ENCODE measurements at places on chromosomes 11 and 22.

- DNase-seq, result no peak
Observed at GRCh38 chr11:12822392-12823022, 148.3 kb downstream of the TEAD1 start.

DNA sequence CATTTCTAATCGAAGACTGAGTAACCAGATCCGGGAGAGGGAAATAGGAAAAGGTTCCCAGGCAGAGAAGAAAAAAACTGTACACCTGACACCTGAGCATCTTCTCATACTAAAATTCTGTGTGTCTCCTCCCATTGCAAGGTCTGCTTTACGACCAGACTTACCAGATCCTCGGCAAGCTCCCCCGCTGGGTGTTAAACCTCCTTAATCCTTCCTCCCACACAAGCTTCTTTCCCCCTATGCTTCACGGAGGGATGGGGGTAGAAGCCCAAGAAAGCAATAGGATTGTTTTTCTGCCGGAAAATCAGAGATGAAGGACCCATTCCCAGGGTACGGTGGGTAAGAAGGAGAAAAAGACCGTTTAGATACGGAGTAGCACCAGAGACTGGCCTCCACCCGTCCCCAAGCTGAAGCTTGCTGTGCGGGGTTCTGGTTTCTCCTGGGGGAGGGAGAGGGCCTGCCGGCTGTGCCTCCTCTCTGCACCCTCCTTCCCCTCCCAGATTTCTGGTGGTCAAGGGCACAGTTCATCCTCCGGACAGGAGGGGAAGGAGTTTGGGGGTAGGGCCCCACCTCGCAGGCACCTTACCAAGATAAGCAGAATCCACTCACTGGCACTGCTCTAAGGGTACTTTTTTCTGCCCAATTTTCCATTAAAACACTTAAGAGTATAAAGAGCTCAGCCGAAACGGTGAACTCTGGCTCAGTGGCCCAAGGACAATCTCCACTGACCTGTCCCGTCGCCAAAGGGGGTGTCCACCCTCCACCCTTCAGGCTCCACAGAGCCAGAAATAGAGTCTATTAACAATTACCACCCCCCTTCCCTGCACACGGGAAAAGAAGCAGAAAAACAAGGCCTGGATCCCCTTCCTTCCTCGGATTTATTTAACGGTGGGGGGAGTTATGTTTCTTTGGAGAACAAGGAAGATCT lies 1.2 kb downstream of the TOB2 start:
- DNase-seq, result no peak

DNA sequence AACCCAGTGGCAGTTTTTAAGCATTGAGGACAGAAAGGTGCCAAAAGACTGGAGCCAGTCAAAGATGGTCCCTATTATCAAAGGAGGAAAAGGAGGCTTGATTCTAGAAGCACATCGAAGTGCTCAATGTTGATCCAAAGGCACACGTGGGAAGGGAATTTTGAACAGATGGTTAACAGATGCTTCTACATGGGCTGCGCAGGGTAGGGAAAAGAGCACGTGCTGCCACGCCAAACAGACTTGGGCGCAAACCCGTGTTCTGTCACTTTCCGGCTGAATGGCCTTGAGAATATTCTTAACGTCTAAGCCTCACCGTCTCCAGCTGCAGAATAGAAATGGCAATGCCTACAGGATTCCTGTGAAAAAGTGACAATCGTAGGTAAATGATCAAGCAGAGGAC lies 217.9 kb upstream of the MTNR1B start:
- DNase-seq, result peak; percentile 5

GRCh38 chr11:113481672-113482071 lies 6.5 kb upstream of the DRD2 start:
- DNase-seq, result no peak

- DNase-seq, result no peak
Observed at GRCh38 chr11:41486424-41486823, 27.0 kb upstream of the LRRC4C start.

DNA sequence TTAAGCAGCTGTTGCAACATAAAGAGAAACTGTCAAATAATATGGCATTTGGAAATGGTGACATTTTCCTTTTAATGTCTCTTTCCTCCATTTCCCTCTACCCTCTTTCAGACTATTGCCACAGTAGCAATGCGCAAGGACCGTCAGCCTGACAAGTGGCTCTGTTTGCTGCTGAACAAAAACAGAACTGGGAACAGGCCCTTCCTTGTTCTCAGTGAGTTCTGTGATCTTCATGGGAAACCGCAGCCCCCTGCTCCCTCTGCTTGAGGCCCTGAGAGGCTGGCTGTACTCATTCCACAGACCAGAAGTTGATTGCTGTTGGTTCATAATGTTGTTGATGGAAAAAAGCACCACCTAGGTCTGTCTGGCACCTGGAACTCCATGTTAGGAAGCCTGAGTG lies 559.7 kb downstream of the OPCML start:
- DNase-seq, result no peak

DNA sequence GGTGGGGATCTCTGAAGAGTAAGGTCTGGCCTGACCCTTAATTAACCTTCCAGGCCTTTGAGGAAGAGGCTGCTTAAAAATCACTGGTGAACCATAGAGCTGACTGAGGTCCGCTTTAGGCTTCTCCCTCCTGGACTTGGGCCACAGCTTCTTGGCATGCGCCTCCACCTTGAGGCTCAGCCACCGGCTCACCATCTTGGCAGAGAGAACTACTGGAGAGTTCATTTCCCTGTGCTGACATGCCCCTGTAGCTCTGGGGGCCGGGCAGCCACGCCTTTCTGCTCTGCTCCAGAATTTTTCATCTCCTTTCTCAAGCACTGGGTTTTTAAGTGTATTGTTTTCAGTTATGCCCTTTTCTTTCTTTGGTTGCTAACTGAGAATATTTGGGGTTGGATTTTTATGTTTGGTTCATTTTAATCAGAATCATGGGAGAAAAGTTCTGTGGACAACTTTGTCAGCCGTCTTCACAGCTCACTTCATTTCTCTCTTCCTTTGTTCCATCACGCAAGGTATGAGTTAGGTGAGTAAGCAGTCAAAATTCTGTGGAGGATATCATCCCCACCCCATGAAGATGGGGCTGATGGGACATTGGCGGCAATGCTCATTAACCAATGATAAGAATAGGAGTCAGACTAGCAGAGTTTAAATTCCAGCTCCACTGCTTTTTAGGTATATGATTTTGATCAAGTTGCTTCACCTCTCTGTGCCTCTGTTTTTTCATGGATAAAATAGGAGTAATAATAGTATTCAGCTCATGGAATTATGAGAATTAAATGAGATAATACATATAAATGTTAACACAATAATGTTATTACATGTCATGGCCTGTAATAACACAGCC lies 103.9 kb downstream of the DBX1 start:
- DNase-seq, result no peak

DNA sequence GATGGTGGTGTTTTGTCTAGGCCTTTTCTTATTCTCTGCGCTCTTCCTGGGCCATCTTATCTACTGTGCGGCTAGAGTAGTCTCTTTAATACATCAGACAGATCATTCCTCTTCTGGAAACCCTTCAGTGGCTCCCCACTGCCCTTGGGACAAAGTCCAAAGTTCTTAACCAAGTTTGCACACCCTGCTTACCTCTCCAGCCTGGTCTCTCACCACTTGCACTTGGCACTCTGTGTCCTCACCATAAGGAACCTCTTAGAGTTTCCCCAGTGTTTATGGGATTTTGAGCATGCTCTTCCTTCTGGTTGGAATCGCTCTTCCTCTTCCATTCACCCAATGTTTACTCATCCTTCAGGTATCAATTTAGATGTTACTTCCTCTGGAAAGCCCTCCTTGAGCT lies 5.2 kb upstream of the SPTBN2 start:
- DNase-seq, result no peak

- no peak for DNase-seq
Observed at GRCh38 chr11:2194877-2195755, 23.5 kb upstream of the TH start.

DNA sequence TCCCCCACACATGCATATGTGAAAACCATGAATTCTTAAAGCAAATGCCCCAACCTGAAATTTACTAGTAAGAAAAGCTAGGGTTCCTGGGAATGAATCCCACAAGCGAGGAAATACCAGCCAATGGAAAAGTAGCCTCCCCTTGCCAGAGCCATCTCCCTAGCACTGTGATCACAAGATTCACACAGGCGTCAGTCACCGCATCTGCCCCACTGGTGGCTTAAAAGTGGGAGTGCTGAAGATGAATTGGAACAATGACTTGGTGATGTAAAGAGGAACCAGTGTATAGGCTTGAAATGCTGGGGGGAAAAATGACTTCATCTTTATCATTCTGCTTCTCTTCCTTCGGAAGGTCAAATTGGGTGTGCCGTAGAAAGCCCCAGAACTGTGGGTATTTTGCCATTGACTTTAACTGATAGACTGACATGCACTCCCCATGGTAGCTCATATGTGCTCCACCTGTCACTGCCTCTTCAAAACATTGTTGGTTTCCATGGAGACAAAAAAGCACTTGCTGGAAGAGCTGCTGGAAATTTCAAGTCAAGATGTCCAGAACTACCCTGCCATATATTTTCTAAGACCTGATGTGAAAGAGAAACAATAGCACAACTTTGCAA lies 19.2 kb upstream of the ASPHD2 start:
- DNase-seq, result no peak

DNA sequence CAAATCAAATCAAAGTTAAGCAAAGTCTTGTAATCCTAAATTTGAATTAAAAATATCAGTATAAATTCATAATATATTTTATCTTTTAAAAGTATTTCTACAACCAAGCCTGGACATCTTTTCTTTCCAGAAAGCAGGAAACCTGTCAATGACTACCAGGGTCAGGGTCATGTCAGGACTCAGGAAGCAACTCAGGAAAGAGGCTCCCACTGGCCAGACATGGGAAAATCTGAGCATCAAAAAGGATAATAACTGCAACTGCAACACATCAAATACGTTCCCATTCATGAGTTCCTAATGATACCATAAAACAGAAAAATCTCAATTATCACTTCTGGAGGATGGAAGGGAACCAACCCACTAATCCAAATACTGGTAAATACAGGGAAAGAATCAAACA lies 76.0 kb upstream of the GALNT18 start:
- DNase-seq, result no peak

- no peak for DNase-seq
Observed at GRCh38 chr22:23088199-23088604, 17.9 kb downstream of the GNAZ start.

- peak; percentile 61 for DNase-seq
Observed at GRCh38 chr11:13343931-13344717, 66.5 kb downstream of the BMAL1 start.

DNA sequence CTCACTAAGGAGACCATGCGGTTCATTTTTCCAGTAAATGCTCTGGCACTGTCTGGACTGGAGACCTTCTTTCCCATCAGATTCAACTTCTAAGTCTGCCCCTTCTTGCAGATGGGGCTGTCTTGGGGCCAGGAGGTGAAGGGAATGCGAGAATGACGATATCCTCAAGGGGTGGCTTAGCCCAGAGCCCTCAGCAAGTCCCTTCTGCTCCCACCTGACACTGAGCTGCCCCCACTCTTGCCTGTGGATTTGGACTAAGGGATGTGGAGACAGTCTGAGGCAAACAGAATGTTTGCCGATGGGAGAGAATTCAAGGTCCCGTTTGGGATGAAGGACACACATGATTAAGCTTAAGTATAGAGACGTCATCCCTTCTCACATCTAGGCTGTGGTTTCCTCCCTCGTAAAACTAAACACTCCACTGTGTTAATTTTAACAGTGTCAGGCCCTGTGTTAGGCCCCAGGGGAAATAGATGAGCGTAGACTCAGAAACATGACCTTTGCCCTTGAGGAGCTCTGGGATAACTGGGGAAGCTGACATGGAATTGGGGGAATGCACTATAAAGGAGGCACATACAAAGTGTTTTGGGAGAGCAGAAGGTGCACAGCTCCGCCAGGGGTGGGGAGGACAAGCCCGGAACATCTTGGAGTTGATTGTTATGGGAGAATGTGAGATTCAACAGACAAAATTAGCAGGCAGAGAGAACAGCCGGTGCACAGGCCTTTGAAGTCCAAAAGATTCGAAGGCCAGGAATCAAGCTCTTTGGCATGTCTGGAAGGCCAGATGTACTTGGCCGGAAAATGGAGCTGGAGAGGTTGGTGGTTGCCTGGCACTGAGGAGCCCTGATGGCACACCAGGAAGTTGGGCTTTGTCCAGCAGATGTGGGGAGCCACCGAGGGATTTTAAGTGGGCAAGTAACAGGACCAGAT lies 71.6 kb downstream of the ST3GAL4 start:
- DNase-seq, result no peak

DNA sequence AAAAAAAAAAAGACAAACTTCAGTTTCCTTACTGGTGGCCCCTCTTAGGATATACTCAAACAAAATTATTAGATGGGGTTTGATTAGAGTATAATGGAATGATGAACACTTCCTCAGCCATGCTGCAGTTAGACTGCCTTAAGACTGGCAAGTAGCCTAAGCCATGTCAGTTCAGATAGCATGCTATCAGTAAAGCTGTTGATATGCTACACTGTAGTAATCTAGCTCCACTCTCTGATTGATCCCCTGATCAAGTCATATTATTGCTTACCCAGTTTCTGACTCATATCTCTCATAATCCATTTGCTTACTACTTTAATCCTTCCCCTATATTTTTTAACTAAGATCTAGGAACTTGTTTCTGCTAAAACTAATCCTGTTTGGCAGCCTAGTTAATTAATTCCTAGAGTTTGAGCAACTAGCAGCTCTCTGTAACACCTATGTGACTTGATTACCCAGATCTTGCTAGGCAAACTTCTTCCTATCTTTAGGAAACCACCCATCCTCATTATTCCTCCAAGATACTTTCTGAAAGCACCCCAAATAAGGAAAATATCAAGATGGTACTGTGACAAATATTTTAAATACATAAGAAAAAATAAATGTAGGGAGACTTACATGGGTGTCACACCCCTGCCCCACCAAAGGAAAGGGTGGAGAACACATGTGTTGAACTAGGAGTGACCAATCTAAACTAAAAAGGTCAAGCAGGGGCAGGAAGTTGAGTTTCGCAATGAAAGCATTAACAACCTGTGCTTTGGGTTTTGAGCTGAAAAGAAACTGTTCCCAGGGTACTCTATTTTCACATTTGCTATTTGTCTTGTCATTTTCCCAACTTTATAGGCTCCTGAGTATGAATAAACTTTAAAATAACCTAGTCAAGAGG lies 43.2 kb downstream of the PIK3C2A start:
- peak; percentile 24 for DNase-seq

DNA sequence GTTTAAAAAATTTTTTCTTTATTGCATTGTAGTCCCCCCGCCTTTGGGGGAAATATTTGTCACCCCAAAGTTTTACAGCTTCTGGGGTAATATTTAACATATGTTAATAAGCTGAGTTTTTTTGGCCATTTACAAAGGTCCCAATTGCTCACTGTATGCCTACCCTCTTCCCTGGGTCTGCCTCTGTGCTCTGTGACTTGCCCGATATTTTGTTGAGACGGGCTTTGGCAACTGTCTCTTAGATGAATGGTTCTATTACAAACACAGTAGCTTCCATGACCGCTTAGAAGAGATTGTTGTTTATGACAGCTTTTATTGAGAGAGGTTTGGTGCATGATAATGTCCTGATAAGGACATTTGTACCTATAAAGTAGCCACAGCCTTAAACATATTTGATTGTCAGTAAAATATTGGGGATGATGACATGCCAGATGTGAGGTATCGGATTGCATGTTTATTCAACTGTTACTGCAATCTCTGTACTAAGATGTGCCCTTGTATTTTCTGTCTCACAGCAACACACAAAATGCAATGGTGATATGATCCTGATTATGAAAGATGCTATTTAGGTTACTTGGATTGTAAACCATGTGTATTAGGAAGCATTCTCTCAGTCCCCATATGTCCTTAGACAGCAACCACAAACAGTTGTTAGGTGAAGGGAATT lies 103.1 kb downstream of the TEAD1 start:
- DNase-seq, result peak; percentile 51

GRCh38 chr11:69089258-69089657 lies 40.5 kb downstream of the TPCN2 start:
- DNase-seq, result peak; percentile 42

Data from HFF-Myc (cell line).